ENCODE measurements at places on chromosomes 5 and 9.

DNA sequence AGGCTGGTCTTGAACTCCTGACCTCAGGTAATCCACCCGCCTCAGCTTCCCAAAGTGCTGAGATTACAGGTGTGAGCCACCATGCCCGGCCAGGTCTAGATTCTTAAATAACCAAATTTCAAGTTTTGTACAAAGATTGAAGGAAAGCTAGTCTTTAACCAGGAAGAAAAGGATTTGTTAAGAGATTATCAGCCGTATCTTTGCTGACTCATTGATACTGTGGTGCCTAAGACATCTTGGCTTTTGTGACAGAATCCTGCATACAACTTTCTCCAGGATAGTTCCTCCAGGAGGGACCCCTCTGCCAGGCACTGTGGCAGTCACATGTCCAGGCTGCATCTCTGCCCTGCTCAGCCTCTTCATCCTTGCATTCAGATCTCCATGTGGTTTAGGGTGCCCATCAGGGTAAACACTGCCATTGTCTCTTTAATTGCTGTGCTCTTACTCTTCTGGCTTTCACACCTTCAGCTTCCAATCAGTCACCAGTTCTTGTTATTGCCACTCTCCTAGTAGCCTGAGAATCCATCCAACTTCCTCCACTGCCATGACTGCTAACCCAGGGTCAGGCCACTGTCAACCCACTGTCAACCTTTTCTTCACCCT is 10.0 kb downstream of the MAP3K1 start:
- no peak for DNase-seq

DNA sequence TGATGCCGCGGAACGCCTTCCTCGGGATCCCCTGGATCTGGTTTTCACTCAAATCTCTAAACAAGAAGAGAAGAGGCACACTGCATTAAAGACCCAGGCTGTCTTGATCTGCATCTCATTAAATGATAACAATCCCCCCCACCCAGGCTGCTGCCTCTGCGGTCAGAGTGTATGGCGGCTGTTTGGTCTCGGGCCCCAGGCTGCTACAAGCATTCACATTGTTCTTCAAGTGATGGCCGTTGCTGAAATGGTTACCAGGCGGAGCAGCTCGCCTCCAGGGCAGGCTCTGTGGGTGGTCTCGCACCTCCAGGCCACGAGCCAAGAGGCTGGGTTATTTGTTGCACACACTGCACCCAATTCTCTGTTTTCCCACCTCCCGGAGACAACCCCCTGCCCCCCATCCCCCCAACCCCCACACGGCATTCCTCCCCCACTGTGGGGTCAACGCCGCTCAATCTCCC is 304.1 kb upstream of the PANK3 start:
- no peak for DNase-seq

- no peak for DNase-seq
Observed at GRCh38 chr5:88691230-88691582, 191.8 kb downstream of the MEF2C start.

DNA sequence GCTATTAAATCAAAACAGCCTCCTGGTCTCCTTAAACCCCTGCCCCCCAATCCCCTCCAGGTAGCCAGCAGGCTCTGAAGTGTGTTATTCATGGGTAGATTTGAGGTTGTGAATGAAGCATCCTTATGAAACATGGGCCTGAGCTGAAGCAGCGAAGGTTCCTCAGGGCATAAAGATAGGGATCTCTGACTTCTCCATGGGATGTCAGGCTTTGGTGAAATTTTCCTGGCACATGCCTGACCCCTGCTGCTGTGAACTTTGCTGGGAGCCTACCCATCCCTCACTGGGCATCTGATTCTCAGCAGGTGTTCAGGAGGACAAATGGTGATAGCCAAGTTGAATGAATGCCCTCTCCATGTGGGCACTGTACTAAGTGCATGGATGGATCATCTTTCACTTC is 250.3 kb downstream of the ASTN2 start:
- DNase-seq: no peak

- DNase-seq: no peak
Observed at GRCh38 chr5:19986031-19986619, 1.9 kb downstream of the CDH18 start.

DNA sequence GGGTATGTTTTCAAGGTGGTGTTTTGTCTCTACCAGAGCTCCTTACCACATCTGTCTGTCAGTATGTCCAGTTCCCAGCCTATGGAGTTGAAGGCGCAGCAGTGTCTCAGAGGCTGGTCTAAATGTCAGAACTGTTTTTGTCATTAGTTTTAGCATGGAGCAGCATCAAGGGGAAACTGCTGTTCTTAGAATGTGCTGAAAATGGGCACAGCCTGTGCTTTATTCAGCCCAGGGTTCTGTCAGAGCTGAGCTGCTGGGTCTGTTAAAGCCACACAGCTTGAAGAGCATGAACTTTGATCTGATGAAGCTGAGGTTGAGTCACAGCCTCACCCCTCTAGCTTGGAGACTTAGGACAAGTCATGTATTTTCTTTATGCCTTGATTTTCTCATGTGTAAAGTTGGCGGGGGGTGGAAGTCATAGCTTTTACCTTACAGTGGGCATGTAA is 71.9 kb downstream of the RALGPS1 start:
- DNase-seq: no peak

DNA sequence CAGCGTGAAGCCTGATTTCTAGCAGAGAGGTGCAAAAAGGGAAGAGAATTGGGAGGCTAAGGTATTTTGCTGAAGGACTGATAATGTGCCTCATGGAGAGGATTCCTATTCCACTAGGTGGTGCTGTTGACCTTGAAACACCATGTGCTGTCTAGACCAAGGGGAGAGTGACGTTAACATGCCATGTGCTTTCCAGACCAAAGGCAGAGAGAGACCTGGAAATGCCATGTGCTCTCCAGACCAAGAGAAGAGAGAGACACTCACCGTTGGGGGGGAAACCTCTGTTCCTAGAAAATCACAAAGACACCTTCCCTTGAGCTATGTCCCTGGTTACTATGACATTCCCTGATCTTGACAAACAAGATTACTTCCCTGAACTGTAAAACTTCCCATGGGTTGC is 286.0 kb upstream of the TUSC1 start:
- peak; percentile 39 for DNase-seq

All from body of pancreas (tissue), 4 donors.